ENCODE measurements at places on chromosomes 3 and 15.

- DNase-seq = no peak
Observed at GRCh38 chr3:129530251-129530791, 1.9 kb downstream of the RHO start.

GRCh38 chr3:57087361-57088092, 27.1 kb downstream of the SPATA12 start:
- DNase-seq = no peak

DNA sequence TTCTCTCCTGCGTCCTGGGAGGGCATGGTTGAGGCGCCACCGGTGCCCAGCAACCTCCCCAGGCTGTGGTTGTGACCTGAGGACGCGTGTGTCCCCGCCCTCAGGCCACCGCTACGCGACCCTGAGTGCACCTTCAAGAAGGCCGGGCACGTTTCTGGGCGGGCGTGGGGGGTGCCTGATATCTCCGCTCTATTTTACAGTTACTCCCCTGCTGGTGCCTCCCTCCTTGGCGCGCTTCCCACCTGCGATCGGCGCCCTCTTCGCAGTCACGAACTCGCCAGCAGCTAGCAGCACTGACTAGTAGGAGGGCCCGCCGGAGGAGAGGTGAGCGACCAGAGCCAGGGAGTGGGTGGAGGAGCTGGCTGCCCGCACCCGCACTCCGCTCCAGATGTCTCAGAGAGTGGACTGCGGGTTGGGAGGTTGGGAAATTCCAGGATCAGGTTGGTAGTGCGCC, 43.2 kb upstream of the POLG start:
- no peak for DNase-seq

DNA sequence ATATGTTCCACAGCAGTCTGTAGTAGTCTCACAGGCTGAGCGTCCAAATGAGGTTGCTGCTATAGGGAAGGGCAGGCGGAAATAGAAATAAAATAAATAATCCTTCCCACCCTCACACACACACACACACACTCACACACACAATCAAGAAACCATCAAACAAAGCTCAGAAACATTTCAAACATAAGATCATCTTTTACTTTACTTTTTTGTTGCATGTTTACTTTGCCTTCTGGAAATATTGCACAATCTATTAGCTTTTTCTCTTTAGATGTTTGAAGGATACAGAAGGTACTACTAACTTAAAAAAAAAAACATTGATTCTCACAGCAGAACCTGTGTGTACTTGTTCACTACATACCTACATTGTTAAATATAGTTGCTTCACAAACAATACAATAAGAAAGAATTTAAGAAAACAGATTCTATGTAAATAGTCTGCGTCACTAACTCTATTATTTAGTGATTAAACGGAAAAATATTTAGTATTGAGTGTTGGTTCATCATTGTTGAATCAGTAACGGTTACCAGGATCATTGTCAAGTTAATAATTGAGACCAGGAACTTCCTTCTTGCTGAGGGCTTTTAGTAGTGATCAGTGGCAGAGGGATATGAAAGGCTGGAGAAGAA, 20.5 kb downstream of the ALCAM start:
- no peak for DNase-seq

DNA sequence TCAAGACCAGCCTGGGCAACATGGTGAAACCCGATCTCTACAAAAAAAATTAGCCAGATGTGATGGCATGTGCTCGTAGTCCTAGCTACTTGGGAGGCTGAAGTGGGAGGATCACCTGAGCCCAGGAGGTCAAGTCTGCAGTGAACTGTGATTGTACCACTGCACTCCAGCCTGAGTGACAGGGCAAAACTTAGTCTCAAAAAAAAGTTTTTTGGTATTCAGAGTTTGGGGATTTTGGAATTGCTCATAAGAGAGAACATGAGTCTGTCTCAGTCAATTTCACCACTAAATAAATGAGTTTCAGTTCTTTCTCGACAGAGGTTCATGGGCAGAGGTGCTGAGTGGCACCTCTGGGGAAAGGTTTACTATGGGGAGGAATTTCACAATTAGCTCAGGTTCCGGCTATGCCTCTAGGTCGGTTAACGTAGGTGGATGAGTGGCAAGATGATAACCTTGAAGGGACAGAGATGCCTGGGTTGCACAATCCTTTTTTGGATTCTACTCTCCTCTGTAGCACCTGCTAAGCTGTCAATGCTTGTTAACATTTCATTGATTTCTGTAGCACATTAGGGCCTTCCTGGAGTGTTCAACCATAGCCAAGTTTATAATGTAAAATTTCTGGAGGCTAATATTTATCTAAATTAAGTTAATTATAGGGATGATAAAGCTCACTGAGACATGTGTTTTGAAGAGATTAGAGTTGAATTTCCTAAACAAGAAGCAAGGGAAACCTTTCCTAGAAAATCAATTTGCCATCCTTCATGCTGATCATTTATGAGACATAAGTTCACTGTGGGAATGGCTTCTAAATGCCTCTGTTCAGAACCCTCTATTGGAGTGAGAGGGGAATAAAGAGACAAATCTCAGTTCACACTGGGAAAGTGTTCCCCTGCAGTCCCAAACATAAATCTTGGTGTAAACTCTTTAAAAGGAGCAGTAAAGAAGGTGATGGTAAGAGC, 37.4 kb upstream of the DCP1A start:
- no peak for DNase-seq

- DNase-seq = no peak
Observed at GRCh38 chr3:128149650-128150049, 3.6 kb upstream of the EEFSEC start.

GRCh38 chr3:16520970-16521881, 7.7 kb upstream of the RFTN1 start:
- DNase-seq = no peak

- DNase-seq = no peak
Observed at GRCh38 chr15:33194237-33194636, 277 bp downstream of the FMN1 start.

DNA sequence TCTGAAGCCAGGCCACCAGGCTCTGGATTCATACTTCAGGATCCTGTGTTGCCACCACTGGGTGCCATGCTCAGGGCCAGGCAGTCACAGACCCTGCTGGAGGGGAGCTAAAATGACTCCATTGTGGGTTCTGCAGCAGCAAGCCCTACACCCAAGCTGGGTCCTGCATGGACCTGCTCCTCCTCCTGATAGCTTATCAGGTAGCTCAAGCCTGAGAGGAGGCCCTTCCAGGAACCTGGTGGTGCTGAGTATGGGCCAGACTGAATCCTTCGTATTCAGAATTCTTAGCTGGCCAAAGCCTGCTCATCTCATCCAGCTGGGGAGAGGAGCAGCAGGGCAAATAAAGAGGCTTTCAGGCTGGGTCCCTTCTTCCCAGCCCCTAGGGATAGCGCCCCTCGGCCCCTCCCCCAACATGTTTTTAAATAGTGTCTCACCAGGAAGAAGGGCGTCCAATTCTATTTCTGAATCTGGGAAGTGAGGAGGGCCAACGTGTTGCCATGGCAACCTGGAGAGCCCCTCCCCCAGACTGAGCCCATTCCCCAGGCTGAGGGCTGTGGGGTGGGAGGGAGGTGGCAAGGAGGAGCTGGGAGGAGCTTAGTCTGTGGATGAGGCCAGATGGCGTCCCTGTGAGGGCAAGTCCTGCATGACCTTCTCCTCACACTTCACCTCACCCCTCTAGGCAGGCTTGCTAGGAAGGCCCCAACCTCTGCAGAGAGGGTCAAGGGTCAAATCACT, 11.0 kb upstream of the CAMKV start:
- no peak for DNase-seq

- DNase-seq = no peak
Observed at GRCh38 chr3:37620071-37620635, 241.5 kb upstream of the CTDSPL start.

DNA sequence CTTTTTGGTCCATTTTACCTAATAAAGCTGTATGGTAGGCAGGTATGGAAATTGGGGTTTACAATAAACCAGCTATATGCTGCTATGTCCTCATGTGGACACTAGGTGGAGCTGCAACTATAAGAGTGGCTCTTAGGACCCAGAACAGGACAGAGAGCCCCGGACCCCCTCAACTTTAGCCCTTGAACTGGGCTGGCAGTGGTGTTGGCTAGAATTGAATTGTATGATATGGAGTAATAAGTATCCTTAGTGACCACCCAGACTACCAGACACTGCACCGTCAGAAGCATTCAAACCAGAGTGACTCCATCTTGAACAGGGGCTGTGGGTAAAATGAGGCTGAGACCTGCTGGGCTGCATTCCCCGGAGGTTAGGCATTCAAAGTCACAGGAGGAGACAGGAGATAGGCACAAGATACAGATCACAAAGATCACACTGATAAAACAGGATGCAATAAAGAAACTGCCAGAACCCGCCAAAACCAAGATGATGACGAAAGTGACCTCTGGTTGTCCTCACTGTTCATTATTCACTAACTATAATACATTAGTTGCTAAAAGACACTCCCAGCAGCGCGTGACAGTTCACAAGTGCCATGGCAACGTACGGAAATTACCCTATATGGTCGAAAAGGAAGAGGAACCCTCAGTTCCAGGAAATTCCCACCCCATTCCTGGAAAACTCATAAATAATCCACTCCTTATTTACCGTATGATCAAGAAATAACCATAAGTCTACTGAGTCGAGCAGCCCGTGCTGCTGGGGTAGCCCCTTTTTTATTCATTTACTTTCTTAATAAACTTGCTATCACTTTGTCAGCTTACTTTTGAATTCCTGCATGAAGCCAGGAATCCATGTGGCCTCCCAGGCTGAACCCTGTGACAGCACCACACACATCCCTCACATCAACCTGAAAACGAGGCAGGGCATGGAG, 68.7 kb upstream of the BLM start:
- no peak for DNase-seq

- no peak for DNase-seq
Observed at GRCh38 chr15:66580643-66581042, 14.8 kb upstream of the LCTL start.

- DNase-seq = no peak
Observed at GRCh38 chr15:77326366-77326765, 93.5 kb downstream of the PEAK1 start.

GRCh38 chr15:71743861-71744382, 66.4 kb upstream of the NR2E3 start:
- peak; percentile 31 for DNase-seq

GRCh38 chr3:107781253-107781652, 258.5 kb downstream of the BBX start:
- no peak for DNase-seq

- no peak for DNase-seq
Observed at GRCh38 chr15:83396101-83396500, 51.0 kb upstream of the SH3GL3 start.

- no peak for DNase-seq
Observed at GRCh38 chr3:109640146-109640652, 302.9 kb upstream of the DPPA4 start.

DNA sequence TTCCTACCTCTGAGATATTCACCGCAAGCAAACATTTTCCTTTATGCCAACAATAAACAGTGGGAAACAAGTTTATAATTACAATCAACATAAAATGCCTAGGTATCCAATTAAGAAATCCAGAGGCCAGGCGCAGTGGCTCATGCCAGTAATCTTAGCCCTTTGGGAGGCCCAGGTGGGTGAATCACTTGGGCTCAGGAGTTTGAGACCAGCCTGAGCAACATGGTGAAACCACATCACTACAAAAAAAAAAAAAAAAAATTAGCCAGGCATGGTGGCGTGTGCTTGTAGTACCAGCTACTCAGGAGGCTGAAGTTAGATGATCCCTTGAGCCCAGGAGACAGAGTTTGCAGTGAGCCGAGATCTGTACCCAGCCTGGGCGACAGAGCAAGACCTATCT, 17.3 kb downstream of the TBC1D2B start:
- DNase-seq = no peak

- no peak for DNase-seq
Observed at GRCh38 chr3:83500422-83500821, 1458.4 kb upstream of the CADM2 start.

DNA sequence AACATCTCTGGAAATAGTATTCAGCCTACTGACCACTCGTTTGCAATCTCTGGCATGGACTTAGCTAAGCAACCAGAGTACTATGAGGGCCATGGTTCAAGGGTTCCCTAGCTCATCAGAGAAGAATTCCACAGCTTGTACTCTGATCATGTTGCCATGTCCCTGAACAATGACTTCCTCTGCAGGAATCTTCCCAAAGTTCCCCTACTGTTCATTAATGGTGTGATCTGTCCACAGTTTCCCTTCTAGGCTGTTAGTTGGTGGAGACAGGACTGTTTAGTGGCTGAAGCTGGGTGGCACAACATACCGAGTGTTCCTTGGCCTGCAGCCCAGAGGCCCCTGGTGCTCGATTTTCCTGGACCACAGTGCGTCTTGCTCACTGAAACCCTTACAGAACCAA, 44.4 kb upstream of the GALNT15 start:
- DNase-seq = no peak

GRCh38 chr3:174862666-174863065, 3.5 kb downstream of the NAALADL2 start:
- DNase-seq = no peak

DNA sequence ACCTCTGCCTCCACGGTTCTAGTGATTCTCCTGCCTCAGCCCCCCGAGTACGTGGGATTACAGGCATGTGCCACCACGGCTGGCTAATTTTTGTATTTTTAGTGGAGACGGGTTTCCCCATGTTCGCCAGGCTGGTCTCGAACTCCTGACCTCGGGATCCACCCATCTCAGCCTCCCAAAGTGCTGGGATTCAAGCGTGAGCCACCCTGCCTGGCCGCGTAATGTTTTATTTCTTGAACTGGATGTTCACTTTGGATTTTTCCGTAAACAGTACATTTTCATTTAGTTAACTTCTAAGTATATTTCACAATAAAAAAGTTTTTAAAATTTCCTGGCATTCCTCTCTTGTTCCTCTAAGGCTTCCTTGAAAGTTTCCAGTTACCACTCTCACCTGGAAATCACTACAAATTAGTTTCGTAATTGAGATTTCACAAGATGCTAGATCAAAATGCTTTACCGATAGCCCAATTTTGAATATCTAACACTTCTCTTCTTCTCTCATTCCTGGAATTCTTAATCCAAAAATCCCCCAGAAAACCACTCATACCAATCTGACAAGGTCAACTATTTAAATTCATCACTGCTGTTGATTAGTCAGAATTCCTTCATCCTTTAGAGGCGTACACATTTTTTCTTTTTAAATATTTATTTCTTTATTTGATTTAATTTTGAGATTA, 44.7 kb upstream of the INO80 start:
- DNase-seq = no peak

- no peak for DNase-seq
Observed at GRCh38 chr15:74378848-74379247, 11.4 kb upstream of the CYP11A1 start.

DNA sequence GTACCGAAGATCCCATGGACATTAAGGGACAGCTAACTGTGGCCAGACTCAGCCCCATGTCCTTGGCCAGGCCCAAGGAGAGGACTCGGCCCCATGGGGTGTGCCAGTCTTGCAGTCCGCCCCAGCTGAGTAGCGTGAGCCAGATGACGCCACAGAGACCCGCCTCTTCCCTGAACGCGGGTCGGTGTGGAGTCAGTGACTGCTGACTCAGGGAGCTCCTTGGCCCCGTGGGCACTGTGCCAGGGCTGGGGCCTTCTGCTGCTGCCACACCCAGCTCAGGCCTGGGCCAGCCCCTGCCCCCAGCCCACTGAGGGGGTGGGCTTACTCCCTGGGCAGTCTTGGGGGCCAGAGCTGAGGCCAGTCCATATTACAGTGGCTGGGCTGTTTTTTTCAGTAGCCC, 52.8 kb downstream of the PLXNA1 start:
- DNase-seq = no peak

GRCh38 chr3:69122403-69122802, at the start of gene LMOD3:
Gene LMOD3, minus strand, starts transcription at chr3:69122595. Its CDS starts 209 bp downstream, at chr3:69122386.
- no peak for DNase-seq
